Brain (organoid and tissue), 16 donors: ENCODE measurements at places on chromosomes 5 and 9.

GRCh38 chr9:132348676-132349075, 6.1 kb downstream of the SETX start:
- DNase-seq: no peak

- DNase-seq: peak; percentile 98
Measured at GRCh38 chr5:72107131-72107900, at the start of gene MAP1B. Gene MAP1B (plus strand): TSS chr5:72107475. CDS start chr5:72107532, 57 bp downstream.

GRCh38 chr5:86977190-86977589, 290.5 kb upstream of the RASA1 start:
- no peak for DNase-seq

- no peak for DNase-seq
Measured at GRCh38 chr9:90821697-90822096, 20.1 kb downstream of the SYK start.

DNA sequence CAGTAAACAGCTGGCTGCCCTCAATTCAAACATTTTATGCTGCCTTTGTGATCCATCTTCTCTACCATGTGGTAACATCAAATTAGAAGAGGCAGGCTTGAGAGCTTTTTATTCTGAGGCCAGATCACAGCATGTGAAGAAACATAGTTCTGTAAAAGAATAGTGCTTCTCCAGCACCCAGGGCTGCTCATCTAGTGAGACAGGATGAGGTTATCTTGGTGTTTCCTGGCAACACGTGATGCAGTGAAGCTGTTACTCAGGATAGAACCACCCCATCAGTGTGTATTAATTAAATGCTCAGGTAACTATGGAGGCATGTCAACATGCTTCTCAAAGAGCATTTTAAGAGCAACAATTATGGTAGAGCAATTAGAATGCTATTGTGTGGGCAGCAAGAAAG, 400.5 kb upstream of the ACO1 start:
- DNase-seq: no peak

- no peak for DNase-seq
Measured at GRCh38 chr9:131258698-131259431, 17.4 kb downstream of the FAM78A start.

- DNase-seq: no peak
Measured at GRCh38 chr5:10519729-10520128, 44.1 kb upstream of the ANKRD33B start.

- DNase-seq: no peak
Measured at GRCh38 chr5:175700991-175701390, 43.1 kb downstream of the HRH2 start.

GRCh38 chr5:29213475-29213874, 1980.0 kb upstream of the CDH6 start:
- no peak for DNase-seq

DNA sequence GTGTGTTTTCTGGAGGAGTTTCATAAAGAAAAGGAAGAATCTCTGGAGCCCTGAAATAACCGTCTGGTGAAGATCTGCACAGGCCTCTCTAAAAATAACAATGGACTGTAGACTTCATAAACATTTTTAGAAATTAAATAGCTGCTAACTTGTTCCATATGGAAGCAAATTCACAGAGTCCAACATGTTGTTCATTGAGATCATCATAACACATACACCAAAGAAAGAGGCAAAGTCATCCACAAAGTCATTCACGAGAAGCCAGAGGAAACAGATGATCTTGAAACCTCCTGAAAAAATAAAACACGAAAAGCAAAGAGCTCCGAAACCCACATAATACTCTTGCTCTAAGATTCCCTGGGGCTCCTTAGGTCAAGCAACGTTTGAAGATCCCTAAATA, 347.8 kb downstream of the EFNA5 start:
- DNase-seq: no peak

DNA sequence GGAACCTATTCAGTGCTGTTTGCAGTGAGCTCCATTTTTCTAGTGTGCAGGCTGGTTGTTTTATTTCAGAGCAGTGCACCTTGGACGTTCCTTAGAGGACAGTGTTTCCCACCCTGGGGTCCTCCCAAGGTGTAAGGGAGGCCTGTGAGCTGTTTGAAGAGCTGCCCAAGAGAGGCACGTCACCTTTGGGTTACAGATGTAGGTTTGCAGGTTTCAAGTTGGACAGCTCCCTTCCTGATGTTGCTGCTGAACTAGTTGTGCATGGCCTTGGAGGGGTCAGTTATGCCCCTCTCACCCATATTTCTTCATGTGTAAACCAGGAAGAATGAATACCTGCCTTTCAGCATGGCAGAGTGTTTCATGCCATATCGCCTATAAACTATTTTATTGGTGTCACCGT, 34.7 kb upstream of the POMT1 start:
- no peak for DNase-seq

GRCh38 chr5:93251347-93251746, 329.7 kb downstream of the NR2F1-AS1 start:
- DNase-seq: no peak

DNA sequence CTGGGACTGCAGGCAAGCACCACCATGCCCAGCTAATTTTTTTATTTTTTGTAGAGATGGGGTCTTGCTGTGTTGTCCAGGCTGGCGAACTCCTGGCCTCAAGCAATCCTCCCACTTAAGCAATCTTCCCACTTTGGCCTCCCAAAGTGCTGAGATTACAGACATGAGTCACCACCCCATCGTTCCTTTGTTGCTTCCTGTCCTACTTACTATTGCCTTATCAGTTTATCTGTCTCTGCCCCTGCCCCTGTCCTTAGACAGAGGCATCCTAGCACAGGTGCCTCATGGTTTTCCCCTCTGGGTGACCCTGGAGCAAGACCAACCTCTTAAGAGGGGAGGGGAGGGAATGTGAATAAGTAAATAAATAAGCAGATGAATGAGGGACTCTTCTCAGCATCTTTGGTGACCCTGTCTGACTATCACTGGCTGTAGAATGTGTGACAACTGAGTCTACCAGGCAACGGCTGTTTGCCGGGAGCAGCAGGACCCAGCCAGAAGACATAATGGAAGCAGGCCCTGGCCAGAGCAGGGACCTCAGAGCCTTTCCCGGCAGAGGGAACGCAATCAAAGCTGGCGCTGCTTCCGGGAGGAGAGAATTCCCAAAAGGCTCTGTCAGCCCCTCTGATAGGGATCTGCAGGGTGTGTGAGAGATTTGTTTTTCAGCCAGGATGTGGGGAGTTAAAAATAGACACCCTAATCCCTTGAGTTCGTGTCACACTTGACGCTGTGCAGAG, 43.8 kb upstream of the DAB2IP start:
- peak; percentile 24 for DNase-seq

DNA sequence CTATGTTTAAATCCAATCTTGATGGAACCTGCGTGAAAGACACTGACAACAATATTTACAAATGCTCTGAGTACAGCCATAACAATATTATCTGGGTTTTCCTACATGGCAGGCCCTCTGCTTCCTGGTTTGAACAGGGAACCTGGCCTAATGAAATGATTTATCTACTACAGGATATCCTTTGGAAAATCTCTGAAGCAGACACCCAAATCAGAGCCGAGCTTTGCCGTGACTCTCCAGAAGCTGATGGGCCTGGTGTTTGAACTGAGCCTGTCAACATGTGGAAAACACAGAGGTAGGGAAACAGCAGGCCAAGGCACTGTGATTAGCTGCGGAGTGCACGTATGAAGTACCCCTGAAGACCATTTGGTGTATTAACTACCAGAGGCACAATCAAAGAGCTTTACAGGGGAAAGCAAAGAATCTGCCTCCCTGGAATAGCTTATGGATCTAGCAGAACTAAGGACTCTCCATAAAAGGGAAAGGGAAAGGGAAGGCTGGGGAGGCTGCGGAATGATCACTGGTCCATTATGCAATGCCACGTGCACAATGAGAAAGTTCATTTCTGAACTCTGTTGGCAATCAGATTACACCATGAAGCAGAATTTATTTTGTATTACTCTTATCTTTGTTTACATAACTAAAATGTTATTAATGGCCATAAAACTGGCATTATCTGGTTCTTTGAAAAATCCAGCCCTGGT, 321.9 kb downstream of the EBF1 start:
- no peak for DNase-seq

GRCh38 chr9:132901858-132902831, 23.4 kb downstream of the SPACA9 start:
- DNase-seq: peak; percentile 78

- no peak for DNase-seq
Measured at GRCh38 chr9:23426144-23426543, 399.9 kb downstream of the ELAVL2 start.

GRCh38 chr9:129884220-129885017, 49.2 kb downstream of the USP20 start:
- DNase-seq: peak; percentile 86
